Left ventricle myocardium inferior (tissue), 1 donor: ENCODE measurements at places on chromosomes 1 and 21. TPM values are rescaled to one million over a fixed set of nuclear protein-coding genes. Genes with fewer than 3 reads are reported as not detected.

DNA sequence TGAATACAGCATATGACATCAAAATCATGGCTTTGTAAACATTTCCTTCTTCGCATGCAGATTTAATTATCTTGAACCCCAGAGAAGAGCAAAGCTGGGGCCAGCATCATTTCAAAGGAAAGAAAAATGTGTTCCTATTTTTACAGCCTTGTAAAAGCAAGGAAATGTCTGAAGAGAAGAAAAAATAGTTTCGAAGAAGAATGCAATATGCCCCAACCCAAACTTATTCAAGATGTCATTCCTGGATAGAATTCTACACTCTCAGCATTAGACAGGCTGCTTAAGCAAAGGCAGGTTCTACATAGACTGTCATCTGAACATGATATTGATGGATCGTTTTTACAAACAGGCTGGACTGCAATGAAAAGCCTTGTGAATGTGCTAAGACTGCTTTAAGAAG is 900.8 kb downstream of the TTLL7 start:
- DNase-seq = no peak

GRCh38 chr1:201370500-201370899 is 7.0 kb downstream of the TNNT2 start:
- DNase-seq = no peak

- no peak for DNase-seq
Measured at GRCh38 chr1:219871427-219872057, 56.8 kb downstream of the SLC30A10 start.

GRCh38 chr1:17236779-17237560 is 11.9 kb upstream of the PADI3 start:
- peak; percentile 82 for DNase-seq

GRCh38 chr1:36320291-36320761 is 3.1 kb downstream of the EVA1B start:
- DNase-seq = no peak

DNA sequence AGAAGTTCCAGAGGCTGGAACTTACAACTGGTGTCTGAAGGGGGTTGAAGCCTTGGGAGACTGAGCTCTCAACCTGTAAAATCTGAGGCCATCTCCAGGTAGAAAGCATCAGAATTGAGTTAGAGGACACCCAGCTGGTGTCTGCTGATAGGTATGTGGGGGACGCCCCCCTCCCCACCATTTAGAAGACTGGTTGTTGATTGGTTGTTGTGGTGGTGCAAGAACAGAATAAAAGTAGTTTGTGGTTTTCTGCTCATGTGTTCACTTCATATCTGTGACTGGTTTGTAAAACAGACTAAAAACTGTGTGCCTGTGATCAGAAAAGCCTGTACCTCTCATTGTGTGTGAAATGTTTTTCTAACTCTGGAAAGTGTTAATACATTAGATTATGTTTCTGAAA is 33.2 kb upstream of the PDE4B start:
- DNase-seq = no peak

Gene SAMSN1
- total RNA-seq = 1.0 TPM

Gene IGSF3
- 19.9 TPM for total RNA-seq

Gene CCDC185
- not detected for total RNA-seq

Gene PTGFR
- 0.44 TPM for total RNA-seq
